Aorta (tissue), 5 donors: ENCODE measurements at places on chromosomes 5 and 9. TPM values are rescaled to one million over a fixed set of nuclear protein-coding genes. Genes with fewer than 3 reads are reported as not detected.

KCNT1 gene
- 0.16 TPM for total RNA-seq

SLC6A3 gene
- 0.23 TPM for total RNA-seq

CRHBP gene
- total RNA-seq: 7.0 TPM

RETREG1 gene
- total RNA-seq: 6.5 TPM

ISL1 gene
- not detected for total RNA-seq

MRPS2 gene
- 16.1 TPM for total RNA-seq

FAM153A gene
- not detected for total RNA-seq

SLCO6A1 gene
- 0.75 TPM for total RNA-seq

GRHPR gene
- 75.3 TPM for total RNA-seq

NMUR2 gene
- total RNA-seq: not detected

- DNase-seq: no peak
These were observed 18.2 kb upstream of the MGAT1 start for GRCh38 chr5:180820788-180821321.

GRCh38 chr9:7165331-7165975 is 407.7 kb downstream of the KDM4C start:
- no peak for DNase-seq

- no peak for DNase-seq
These were observed 218.1 kb downstream of the TRIM32 start for GRCh38 chr9:116905171-116905588.

DNA sequence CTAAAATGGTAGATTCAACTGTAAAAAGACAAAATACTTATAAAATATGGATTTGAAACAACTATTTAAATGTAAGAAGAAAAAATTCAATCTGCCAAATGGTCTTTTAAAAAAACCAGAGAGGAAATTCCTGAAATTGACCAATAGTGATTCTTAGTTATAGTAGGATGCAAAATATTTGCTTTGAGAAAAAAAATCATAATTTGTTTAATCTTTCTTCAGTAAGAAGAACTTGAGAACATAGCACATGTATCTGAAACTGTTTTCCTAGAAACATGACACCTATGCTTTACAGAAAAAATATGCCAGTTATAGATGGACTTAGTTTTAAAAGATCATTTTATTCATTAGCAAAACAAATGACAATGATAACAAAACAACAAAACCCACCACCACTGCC is 186.9 kb upstream of the CD180 start:
- no peak for DNase-seq

DNA sequence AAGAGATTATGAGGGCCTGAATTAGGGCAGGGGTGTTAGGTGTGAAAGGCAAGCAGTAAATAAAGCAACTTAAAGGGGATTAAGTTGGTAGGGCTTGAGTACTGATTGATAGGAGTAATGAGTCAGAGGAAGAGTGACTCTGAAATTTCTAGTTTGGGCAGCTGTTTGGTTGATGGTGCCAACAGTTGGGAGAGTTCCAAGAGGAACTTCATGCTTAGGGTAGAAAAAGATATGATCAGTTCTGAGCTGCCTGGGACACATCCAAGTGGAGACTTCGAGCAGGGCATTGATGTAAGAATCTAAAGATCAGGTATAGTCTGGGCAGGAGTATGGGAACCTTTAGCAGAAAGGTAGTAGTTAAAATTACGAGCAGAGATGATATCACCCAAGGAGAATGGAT is 10.2 kb downstream of the MAMDC2 start:
- DNase-seq: no peak

DNA sequence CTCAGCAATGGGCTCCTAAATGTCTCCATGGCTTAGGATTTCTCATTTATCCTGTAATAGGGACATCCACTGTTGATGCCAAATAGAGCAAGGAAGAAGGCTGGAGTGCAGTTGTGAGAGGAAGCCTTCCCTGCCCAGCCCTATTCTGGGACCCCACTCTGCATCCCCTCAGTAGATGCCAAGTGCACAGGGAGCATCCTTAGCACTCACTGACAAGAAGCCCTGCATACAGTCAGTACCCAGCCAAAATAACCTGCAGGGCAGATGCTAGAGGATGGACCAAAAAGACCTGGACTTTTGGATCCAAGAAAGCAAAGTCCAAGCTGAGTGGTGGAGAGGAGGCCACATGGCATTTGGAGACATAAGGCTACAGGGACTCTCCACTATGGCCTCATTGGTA is 113.5 kb upstream of the SPOCK1 start:
- no peak for DNase-seq

GRCh38 chr5:31531543-31531887 is 378 bp downstream of the DROSHA start:
- peak; percentile 78 for DNase-seq

GRCh38 chr9:112174965-112175795 is at the start of gene SUSD1:
SUSD1 (minus strand) TSS chr9:112175297; CDS start chr9:112175235, 62 bp downstream.
- DNase-seq: peak; percentile 59

- no peak for DNase-seq
These were observed 53.0 kb downstream of the NUP214 start for GRCh38 chr9:131178382-131178781.

- no peak for DNase-seq
These were observed 219.3 kb downstream of the SMARCA2 start for GRCh38 chr9:2234371-2234893.

- DNase-seq: no peak
These were observed 1955.5 kb downstream of the MAT2B start for GRCh38 chr5:165460911-165461310.

GRCh38 chr5:53893626-53894025 is 333.2 kb downstream of the NDUFS4 start:
- DNase-seq: no peak

- no peak for DNase-seq
These were observed 98.6 kb upstream of the EQTN start for GRCh38 chr9:27395484-27395921.

- DNase-seq: no peak
These were observed 174.4 kb upstream of the RGMB start for GRCh38 chr5:98599016-98599415.

DNA sequence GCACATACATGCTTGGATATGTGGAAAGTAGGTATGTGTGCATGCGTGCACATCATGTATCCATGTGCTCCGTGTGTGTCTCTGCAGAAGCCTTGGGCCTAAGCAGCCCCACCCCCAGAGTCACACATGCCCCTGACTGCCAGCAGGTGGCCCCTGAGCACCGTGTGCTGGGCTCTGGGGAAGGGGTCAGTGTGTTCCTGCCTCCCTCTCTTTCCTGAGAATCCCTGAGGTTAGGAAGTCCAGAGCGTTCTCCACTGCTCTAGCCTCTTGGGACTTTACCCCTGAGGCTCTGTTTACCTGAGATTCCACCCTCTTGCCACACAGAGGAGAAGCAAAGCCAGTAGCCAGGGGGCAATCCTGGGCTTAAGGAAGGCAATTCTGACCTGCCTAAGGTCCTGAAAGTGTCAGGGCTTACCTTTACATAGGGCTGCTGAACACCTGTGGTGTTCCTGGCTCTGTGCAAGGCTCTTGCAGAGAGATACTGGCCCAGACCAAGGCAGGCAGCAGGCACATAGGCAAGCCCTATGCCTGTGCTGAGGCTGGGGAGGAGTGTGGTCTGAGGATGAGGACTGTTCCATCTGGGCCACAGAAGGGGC is 207.3 kb downstream of the TMEM38B start:
- no peak for DNase-seq

DNA sequence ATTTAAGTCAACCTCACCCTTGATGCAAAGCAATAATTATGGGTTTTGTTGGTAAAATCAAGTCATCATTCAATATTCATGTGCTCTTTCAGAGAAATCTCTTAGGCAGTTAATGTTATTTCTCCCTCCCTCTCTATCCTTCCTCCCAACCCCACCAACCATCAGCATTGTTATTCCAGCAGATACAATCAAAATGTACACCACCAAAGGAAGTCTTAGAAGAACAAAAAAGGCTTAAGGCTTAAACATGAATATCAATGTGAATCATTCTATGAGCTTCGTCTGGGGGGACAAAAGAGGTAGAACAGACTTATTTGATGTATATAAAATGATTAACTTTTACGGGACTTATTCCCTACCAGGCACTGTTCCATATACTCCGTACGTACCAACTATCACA is 404.4 kb downstream of the ARHGEF28 start:
- no peak for DNase-seq

- no peak for DNase-seq
These were observed 416.3 kb downstream of the IRX1 start for GRCh38 chr5:4011943-4012342.

DNA sequence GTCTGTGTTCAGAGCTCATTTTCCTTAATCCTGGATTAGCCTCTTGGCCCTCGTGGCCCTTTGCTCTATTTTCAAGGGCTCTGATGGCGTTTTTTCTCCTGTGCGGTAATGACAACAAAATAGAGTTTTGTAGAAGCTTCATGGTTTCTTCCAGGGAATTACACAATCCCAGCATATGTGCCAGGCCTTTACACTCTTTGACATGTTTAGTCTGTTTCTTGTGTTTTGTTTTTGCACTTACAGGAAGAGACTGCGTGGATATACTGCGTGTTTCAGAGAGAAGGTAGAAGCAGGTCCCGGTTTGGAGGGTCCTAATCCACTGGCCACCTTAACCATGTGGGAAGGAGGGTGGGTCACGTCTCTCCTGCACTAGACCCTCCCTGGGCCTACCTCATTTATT is 400.2 kb upstream of the IRX4 start:
- no peak for DNase-seq

- no peak for DNase-seq
These were observed 14.6 kb upstream of the TNIP1 start for GRCh38 chr5:151095341-151096000.

GRCh38 chr5:81052325-81052724 is 92.2 kb downstream of the RASGRF2 start:
- DNase-seq: no peak

- DNase-seq: no peak
These were observed 378.1 kb upstream of the RFX3 start for GRCh38 chr9:3903906-3904305.
